Mesendoderm (in vitro differentiated cells): ENCODE measurements at places on chromosomes 7 and 10.

DNA sequence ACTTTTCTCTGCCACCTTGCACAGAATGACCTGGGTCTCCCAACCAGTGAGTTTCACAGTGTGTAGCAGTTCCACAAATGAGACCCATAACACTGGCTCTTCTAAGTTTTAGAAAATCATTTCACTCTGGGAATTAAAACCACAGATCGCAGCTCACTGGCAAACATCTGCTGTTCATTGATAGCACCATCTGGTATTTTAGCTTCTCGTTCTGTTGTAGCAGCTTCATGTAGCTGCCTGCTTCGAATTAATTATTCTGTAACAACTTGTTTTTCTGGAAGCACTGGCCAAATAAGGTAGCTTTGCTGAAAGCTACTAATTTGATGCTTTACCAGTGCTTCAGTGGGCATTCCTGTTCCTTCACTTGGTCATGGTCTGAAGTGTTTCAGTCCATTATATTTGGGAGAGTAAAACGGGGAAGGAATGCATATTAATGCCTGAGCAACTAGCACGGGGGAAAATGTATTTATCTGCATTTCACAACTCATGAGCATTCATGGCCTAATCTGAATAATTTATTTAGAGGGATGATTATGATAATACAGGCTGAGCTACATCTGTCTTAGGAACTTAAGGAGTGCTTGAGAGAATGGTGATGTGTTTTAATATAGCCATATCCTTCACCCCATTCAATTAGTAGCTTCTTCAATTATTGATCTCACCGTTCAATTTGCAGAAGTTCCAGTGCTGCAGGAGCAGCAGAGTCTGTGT is 447.4 kb downstream of the XPNPEP1 start:
- no peak for DNase-seq

DNA sequence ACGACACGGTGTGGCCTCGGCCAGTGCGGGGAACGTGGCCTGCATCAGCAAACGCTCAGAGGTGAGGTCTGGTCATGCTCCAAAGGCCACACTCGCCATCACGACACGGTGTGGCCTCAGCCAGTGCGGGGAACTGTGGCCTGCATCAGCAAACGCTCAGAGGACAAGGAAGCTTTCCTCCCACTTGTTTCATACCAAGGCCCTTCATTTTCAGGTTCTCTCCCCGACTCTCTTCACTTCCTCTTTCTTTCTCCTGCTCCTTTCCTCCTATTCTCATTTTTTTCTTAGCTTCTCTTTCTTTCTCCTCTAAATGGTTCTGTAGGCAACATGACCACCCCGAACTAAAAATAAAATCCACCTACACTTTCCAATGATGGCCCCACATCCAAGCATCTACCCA is 384.4 kb upstream of the SHH start:
- no peak for DNase-seq

DNA sequence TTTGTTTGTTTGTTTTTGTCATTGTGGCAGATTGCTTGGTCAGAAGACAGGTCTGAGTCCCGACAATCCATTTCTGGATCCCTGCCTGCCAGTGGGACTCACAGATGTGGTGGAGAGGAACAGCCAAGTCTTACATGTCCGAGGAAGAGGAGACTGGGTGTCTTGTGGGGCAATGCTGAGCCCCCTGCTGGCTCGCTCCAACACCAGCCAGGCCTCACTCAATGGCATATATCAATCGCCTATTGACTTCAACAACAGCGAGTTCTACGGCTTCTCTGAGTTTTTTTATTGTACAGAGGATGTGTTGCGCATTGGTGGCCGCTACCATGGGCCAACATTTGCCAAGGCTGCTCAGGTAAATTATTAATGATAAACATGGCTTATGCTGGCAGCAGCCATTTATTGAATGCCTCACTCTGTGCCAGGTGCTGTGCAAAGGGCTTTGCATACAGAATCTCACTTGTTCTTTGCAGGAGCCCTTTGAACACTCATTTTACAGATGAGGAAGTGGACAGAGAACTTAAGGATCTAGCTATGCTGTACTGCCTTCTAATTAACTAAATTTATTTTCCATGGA is 33.3 kb downstream of the COX15 start:
- no peak for DNase-seq

DNA sequence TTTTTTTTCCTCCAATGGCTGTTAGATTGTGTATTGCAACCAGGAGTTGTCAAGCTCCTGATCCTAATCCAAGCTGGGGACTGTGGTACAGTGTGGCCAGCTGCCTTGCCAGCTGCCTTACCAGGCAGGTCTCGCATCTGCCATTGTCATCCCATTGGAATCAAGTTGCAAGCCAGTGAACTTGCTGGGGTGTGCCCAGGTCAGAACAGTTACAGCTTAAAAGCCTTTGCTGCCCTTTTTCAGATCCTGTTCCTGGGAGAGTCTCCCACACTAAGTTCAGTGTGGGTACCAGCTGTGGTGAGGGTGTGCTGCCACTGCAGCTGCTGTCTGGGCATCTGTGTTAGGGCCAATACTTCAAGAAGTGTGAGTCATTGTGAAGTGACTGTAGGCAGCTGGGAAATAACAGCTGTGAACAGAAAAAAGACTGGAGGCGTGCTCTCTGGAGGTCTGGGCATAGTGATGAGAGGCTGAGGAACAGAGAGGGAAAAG is 72.8 kb downstream of the CCNY start:
- DNase-seq: no peak

DNA sequence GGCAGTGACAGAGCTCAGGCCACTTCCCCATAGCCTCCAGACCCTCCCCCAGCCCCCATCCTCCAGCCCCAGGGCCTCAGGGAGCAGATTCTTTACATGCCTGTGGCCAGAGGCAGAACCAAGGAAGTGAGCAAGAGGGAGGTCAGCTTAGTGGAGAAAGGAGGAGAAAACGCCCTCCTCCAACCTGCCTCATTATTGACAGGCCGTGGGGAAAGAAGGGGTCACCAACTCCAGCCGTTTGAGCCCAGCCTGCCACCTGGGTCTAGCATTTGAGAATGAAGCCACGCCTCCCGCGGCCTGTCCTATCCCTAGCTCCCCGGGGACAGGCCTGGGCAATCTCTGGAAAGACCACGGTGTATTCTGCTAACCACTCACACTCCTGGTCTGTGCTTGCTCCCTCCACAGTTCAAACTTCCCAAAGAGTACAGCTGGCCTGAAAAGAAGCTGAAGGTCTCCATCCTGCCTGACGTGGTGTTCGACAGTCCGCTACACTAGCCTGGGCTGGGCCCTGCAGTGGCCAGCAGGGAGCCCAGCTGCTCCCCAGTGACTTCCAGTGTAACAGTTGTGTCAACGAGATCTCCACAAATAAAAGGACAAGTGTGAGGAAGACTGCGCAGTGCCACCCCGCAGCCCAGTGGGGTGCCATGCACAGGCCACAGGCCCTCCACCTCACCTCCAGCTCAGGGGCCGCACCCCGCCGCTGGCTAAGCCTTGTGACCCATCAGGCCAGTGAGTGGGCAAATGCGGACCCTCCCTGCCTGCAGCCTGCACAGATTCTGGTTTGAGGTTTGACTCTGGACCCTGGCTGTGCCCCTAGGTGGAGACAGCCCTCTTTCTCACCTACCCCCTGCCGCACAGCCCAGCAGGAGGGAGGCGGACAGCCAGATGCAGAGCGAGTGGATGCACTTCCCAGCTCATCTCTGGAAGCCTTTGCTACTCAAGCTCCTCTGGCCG is 14.3 kb upstream of the TRIM8 start:
- peak; percentile 98 for DNase-seq

DNA sequence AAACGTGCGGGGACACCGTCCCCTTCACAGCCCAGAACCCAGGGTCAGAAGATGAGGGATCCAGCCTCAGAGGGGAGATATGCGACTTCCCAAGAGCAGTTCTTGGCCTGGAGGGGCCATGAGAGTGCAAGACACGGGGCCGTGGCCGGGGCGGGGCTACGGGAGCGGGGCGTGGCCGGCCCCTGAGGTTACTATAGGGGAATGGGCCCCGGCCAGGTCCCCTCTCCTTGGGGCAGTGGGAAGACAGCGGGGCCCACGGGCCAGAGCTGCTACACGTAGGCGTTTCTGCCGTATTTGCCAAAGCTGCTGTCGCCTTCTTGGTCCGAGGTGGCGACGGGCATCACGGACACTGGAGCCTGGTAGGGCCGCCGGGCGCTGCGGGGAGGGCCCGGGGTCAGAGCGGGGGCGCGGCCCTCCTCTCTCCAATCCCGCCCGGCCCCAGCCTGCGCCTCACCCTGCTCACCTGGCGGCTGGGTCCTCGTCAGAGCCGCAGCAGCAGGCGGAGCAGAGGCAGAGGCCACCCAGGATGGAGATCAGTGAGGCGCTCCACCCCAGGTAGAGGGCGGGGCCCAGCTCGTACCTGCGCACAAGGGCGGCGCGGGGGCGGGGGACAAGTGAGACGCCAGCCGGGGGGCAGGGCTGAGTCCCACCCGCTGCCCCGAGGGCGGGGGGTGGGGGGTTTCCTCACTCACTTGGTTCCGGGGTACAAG is 5.3 kb downstream of the CLDN15 start:
- DNase-seq: peak; percentile 61

DNA sequence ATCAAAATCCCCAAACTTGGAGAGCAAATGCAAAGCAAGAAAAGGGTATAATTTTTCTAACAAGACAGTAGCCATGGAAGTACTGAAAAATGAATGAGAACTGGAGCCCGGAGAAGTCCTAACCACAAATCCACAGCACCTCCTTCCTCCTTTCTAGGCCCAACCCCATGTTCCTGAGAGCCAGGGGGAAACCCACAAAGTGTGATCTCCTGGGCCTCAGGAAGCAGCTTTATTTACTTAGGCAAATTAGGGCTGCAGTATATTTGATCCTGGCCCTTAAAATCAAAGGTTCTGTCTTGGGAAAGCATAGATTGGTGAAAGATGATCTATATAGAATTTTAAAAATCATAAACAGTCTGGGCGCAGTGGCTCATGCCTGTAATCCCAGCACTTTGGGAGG is 103.0 kb downstream of the DOCK4 start:
- peak; percentile 40 for DNase-seq

- DNase-seq: no peak
Observed at GRCh38 chr10:124649214-124649613, 95.0 kb downstream of the FAM53B start.

GRCh38 chr7:71668572-71668971 is 536.6 kb downstream of the GALNT17 start:
- DNase-seq: no peak

DNA sequence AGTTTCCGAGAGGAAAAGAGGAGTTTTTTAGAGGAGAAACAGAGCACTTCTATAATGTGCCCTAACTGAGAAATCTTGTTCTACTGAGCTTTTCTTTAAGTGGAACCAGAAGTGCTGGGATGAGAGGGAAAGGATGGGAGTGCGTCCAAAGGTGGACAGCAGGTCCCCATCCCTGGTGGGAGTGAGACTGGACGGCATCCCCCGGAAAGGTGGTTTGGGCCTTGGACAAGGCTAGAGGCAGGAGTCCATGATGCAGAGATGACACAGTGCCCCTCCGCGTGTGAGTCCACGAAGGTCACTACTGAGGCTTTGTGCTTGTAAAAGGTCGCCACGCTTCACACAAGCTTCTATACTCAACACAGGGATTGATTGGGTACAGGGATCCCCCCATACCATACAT is 6.1 kb upstream of the EN2 start:
- DNase-seq: no peak

- no peak for DNase-seq
Observed at GRCh38 chr7:17690030-17690429, 250.3 kb downstream of the SNX13 start.

DNA sequence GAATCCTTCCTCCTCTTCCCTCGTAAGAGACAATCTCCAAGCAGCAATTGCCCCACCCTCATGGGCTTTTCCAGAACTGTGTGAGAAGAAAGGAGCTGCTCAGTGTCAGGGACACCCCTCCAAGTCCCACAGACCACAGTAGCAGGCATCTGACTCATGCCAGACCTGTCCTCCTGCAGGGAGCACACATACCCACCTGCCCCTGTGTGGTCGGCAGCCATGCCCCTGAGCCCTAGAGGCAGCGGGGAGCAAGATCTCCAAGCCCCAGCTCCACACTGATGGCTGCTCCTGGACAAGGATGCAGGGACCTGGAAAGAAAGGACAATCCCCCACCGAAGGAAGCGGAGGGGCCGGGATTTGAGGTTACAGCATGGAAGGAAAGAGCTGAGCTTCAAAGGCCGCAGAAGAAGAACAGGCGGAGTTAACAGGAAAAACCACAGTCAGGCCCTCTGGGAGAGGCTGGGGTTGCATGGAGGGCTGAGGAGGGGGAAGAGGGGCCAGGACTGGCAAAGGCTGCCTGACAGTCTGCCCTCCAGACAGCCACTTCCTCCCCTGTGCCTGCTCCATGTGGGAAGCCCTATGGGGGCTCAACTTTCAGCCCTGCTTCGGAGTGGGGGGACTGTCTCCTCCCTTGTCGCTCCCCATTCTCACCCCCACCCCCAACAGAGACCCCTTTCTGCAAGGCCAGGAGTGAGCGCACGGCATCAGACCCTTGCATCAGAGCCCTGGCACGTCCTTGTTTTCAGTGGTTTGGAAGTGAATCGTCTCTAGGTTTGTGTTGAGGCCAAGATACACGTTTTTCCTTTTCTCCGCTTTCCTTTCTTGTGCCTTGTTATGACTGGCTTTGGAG is 46.8 kb downstream of the ASB13 start:
- DNase-seq: peak; percentile 19

- DNase-seq: no peak
Observed at GRCh38 chr7:54354436-54354835, 187.7 kb upstream of the VSTM2A start.

DNA sequence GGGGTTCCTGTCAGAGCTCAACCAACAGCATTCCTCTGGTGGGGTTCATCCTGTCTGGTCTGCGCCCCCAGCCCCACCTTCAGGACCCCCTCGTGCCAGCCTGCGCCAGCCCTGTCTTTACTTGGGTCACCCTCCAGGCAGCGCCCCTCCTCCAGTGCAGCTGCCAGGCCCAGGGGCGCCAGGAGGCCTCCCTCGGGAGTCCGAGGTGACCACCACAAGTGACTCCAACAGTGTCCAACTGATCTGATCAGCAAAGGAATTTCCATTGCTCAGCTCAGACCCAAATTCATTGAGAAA is 10.6 kb downstream of the WDR86 start:
- no peak for DNase-seq

DNA sequence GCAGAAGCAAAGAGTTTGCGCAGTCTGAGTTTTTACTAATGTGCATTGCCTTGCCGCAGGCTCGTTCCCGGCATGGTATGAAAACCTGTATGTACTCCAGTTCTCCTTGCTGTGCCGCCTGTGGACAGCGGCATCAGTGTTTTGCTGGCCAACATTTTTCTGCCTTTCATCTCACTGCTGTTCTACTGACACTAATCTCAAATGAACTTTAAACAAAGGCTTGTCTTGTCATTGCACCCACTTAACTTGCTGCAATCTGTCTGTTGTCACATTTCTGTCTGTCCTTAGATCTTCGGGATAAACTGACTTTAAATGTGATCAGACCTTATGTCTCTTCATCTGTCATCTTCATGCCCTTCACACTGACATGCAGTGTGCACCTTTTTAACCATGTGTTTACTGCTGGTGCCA is 71.7 kb upstream of the ZNRF2 start:
- no peak for DNase-seq

GRCh38 chr7:15685358-15686294 is 857 bp downstream of the MEOX2 start:
- peak; percentile 38 for DNase-seq
